Astrocyte of the cerebellum (primary cell): ENCODE measurements at places on chromosomes 12 and 14.
A peak's percentile ranks its signal among the peaks of the same experiment; 100 is the strongest.

DNA sequence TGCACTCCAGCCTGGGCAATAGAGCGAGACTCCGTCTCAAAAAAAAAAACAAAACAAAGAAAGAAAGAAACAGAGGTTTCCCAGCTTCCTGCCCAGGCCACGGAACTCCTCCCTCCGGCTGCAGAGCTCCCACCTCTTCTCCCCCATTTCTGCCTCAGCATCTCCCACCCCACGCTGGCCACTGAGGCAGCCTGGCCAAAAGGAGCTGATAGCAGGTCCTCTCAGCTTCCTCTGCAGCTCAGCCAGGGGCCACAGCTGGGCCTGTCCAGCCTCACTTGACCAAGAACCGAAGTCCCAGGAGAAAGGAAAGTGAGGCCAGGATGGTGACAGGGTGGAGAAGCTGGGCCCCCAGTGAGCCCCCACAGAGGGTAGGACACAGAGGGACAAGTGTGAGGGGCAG lies 33.4 kb upstream of the CD9 start:
- DNase-seq, result no peak

- DNase-seq, result peak; percentile 70
Measured at GRCh38 chr14:68458840-68459469, 333.9 kb downstream of the ZFP36L1 start.

- DNase-seq, result no peak
Measured at GRCh38 chr12:121224591-121224990, 14.7 kb downstream of the P2RX4 start.

DNA sequence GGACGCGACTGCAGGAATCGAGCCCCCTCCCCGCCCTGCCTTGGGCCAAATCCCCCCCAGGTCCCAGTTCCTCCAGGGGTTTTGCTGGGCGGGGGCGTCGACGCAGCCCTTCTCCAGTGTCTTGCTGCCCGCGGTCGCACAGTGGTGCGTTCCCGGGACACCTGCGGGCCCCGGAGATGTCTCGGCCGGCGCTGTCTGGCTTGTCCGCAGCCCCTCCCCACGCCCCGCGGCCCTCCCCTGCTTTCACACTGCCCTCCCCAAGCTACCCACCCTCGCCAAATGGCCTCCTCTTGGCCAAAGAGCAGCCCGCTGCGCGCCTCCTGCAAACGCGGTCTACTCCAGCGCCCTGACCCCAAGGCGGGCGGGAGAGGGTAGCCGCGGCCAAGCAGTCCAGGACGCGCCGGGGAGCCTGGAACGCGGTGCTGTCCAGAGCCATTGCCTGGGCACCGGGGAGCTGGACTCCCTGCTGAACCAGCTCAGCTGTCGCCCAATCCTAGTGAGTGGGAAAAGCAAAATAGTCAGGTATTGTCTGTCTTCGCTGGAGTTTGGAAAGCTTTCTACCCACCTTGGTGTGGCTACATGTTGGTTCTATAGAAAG lies 122.0 kb downstream of the AACS start:
- DNase-seq, result no peak

- no peak for DNase-seq
Measured at GRCh38 chr14:28690029-28690692, 76.4 kb upstream of the FOXG1 start.
